ENCODE measurements at places on chromosomes 2 and 18. TPM values are rescaled to one million over a fixed set of nuclear protein-coding genes. Genes with fewer than 3 reads are reported as not detected.
A peak's percentile ranks its signal among the peaks of the same experiment; 100 is the strongest.

- no peak for DNase-seq
Measured at GRCh38 chr2:236545248-236545658, 24.4 kb upstream of the ACKR3 start.

- DNase-seq, result peak; percentile 69
Measured at GRCh38 chr2:46490521-46491141, 11.3 kb downstream of the TMEM247 start.

DNA sequence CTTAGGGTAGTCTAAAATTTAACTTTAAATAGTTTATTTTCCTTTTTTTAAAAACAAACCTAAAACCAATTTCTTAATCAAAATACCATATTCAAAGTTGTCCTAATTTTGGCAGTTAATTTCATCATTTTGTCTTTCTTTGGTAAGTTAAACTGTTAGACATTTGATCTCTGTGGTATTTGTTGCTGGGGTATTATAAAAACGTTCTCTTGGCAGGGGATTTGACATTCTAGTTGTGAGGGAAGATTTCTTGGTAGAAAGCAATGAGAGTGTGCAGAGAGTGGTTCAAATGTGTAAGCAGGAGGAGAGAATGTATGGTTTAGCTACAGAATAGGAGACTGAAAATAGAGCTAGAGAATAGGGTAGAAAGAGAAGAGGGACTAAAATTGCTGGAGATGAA is 14.6 kb downstream of the GULP1 start:
- DNase-seq, result no peak

Gene MSTN
- polyA plus RNA-seq, result 0.45 TPM

Gene KCMF1
- polyA plus RNA-seq, result 28.5 TPM

Gene ALLC
- 1.2 TPM for polyA plus RNA-seq

GRCh38 chr2:237508361-237508760 is 21.3 kb downstream of the MLPH start:
- DNase-seq, result no peak

GRCh38 chr18:47930199-47930930 is at the start of gene SMAD2:
Gene SMAD2 (minus strand): TSS chr18:47930659. CDS start chr18:47896756, 33,903 bp downstream.
- DNase-seq, result peak; percentile 86

DNA sequence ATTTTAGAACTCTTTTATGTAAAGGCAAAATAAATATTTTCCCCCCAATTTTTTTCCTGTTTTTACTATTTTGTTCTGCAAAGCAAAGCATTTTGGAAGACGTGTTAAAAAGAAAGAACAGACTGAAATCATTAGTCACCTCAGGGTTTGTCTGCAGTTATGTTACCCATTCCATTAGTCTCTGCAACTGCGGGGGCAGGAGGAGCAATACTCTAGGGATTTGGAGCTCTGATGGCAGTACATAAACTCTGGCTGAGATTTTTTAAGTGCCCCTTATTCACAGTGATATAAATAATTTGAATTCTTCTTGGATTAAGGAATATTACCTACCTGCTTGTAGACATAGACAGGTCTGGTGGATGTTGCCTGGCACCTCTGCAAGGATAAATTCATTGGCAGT is 88.0 kb upstream of the CELF4 start:
- DNase-seq, result no peak
